ENCODE measurements at places on chromosomes 1 and 21.

- DNase-seq, result no peak
Measured at GRCh38 chr1:41656068-41656467, 171.6 kb upstream of the EDN2 start.

GRCh38 chr21:26195708-26196107 is 25.1 kb upstream of the APP start:
- no peak for DNase-seq

DNA sequence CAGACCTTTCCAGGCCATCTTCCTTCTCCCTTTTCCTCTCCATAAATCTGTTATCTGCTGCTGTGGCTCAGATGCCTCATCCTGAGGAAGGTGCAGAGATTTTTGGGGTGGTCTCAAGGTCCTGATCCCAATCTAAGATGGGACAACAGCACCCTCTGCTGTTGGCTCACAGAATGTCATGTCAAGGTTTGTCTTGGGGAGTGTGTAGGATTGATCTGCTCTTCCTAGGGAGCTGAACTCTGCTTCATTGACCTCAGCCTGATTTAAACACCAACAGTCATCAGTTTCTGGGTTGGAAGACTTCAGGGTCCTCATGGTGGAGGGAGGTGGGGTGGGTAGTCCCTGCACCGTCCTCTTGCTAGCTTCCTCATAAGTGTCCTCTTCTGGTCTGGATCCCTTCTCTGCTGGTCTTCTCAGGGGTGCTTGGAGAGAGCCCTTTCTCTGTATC is 62.8 kb upstream of the LAX1 start:
- DNase-seq, result no peak

GRCh38 chr1:99438656-99439230 is 174.5 kb downstream of the PLPPR4 start:
- DNase-seq, result no peak

GRCh38 chr1:32220746-32221580 is 1.2 kb downstream of the TMEM234 start:
- peak; percentile 60 for DNase-seq

- DNase-seq, result no peak
Measured at GRCh38 chr1:198677027-198677426, 38.2 kb downstream of the PTPRC start.

All from NCI-H510A (cell line).